ENCODE measurements at places on chromosomes 7 and 10.

DNA sequence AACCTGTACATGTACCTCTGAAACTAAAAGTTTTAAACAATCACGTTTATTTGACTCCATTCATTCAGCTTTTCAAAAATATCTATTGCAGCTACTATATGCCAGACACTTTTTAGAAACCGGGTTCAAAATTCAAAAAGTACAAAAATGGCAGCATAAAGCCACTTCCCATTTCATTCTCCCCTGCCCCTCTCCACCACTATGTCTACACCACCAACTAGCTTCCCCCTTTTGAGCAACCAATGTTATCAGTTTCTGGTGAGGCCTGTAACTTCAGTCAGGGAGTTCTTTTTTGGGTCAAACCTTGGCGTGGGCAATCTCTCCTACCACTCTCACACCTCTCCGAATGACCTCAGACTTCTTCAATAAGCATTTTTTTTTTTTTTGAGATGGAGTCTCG, 11.5 kb upstream of the HHEX start:
- DNase-seq: no peak

- DNase-seq: no peak
Measured at GRCh38 chr7:82234457-82235049, 209.0 kb downstream of the CACNA2D1 start.

DNA sequence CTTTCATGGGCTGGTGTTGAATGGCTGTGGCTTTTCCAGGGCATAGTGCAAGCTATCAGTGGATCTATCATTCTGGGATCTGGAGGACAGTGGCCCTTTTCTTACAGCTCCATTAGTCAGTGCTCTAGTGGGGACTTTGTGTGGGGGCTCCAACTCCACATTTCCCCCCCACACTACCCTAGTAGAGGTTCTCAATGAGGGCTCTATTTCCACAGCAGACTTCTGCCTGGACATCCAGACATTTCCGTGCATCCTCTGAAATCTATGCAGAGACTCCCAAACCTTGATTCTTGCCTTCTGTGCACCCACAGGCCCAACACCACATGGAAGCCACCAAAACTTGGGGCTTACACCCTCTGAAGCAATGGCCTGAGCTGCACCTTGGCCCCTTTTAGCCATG, 208.3 kb upstream of the MKLN1 start:
- no peak for DNase-seq

GRCh38 chr7:44218418-44219201, 17.8 kb downstream of the YKT6 start:
- no peak for DNase-seq

- DNase-seq: no peak
Measured at GRCh38 chr7:128113839-128114238, 82.6 kb upstream of the LRRC4 start.

DNA sequence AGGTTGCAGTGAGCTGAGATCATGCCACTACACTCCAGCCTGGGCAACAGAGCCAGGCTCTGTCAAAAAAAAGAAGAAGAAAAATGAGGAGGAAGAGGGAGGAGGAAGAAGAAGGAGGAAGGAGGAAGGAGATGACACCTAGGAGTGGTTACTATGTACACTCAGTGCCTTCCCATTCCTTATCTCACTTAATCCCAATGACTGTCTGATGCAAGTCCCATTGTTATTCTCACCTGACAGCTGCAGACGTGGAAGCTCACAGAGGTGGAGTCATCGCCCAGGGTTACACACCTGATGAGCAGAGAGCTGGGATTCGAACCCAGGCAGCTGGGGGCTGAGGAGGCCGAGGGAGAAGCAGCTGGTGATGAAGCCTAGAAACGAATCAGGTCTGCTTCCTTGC, 258.8 kb downstream of the SNX10 start:
- no peak for DNase-seq

DNA sequence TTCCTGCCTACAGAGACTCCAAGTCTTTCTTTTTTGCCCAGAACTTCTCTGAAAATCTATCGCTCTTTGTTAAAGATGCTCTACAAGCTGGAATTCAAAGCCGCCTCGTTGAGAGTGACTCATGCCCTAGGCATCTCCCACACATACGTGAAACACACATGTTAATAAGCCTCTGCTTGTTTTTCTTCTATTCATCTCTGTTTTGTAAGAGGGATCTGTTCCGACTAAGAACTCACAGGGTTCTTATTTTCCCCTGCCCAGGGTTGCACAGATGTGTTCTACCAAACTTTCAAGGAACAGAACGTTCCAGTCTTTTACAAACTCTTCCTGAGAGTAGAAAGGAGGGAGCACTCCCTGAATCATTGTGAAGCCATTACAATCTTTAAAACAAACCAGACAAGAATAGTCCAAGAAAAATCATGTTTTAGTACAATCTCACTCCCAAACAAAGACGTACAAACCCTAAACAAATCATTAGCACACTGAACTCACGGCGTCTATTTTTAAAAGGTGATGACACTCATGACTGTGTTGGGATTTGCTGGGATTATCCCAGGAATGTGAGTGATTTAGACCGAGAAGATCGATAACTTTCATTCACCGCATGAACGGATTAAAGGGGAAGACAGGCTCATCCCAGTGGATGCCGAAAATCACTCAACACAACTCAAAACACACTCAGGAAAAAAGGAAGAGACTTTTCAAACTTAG, 55.3 kb upstream of the INPP5A start:
- DNase-seq: no peak

DNA sequence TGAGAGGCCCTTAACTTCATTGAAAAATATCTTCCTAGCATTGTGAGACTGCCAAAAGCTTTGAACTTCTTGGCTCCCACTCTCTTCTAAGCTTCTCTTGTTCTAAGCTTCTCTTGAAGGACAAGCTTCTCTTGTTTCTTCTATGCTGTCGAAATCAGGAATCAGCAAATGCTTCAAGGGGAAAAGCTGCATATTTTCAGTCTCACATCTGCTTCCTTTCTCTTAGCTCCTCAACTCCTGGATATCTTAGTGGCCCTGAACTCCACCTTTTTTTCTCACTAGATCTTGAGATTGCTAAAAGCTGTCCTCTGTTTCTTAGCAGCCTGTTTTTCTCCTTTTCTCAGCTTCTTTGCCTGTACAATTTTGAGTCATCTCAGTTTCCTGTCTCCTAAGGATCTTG, 73.0 kb downstream of the NEUROD6 start:
- DNase-seq: no peak

DNA sequence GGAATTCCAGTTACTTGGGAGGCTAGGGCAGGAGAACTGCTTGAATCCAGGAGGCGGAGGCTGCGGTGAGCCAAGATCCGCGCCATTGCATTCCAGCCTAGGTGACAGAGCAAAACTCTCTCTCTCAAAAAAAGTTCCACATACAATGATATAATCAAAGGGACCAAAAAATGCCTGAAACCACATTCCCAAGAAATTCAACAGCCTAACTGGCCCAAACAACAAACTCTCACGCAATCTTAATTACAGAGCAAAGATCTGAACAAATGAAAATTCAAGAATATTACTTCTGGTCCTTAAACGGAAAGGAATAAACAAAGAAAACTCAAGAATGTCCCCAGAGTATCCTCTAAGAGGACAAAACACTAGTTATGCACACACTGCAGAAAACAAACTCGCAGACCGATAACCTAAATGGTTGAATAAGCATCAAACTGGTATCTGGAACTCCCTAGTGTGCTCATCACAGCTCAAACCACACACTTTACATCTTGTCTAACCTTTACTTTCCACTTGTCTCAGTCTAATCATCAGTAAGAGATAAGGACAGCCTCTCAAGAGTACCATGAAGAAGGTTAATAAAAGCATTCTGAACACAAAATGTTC, 3.7 kb downstream of the OGA start:
- DNase-seq: no peak

DNA sequence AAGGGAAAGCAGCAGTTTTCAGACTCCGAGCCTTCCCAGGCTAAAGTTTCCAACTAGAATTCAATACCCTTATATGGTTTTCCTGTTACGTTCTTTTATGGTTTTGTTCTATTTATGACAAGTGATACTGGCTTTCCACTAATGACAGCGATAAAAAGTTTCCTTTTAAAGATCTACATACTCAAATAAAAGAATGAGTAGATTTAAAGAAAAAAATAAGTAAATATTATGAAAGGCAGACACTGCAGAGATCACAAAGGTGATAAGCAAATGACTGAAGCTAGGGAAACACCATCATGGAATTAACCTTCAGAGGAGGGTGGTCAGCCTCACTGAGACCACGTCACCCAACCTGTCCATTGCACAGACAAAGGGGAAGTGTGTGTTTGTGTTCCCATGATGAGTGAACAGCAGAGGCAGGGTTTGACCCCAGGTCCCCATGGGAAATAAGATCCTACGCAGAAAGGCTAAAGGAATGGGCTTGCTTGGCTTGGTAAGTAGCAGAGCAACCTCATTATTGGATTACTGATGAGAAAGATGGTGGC, 4.0 kb downstream of the VSIR start:
- no peak for DNase-seq

DNA sequence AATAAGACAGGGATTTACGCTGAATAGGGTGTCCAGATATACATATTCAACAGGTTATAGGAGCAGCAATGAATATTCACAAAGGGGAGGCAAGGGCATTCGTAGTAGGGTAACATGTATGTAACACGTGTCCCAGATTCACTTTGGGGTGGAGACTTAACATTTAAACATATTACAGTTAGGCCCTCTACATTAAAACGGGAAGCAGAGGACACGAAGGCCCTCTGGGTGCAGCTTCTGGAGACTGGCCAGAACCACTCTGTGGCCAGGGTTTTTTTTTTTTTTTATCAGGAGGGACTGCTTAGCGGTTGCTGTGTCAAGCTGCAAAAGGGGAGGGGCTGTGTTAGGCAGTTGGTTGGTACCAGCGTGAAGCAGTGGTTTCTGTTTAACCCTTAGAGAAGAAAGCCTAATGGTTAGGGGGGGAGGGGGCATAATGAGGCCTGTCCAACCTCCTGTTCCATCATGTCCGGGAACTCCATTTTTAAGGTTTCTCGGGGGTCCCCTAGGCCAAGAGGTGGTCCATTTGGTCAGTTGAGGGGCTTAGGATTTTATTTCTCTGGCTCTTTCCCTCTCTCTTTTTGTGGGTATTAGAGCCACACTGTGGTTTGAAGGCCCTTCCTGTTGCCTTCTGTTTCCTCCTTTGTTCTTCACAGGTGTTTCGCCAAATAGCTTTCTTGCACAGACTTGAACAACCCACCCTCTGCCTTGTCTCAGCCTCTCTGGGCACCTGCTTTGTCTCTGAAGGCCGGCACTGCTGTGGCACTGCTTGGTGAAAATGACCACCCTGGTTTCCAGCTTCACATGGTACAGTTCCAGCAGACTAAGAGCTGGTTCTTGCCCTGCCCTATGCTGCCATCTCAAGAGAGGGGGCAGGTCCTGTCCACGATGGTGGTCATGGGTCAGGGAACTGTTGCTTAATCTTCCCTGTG, 26.4 kb downstream of the PRF1 start:
- DNase-seq: no peak

DNA sequence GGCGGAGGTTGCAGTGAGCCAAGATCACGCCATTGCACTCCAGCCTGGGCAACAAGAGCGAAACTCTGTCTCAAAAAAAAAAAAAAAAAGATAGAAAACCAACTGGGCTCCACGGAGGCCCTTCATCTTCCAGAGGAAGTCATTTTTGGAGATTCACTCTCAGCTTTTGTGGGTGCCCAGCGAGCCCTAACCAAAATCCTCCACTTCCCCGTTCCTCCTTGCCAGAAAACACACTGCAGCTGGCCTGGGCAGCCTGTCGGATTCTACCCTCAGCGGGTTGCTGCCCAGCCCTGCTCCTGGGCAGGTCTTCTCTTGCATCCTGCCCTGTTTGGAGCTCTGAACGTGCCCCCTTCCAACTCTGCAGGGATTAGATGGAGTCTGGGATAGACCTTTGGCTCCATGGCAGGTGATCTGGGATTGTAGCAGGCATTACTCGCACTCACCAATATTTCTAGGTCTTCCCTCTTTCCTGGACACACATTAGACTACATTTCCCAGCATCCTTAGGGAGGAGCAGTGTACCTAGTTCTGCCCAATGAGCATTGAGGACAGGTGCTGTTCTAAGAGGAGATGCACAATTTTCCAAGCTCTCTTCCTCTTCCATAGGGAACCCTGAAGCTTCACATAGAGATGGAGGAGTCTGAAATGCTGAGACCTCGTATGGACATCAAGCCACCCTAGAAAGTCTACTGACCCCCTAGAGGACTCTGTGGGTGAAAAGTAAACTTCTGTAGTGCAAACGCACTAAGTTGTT, 4.6 kb downstream of the GRID2IP start:
- DNase-seq: no peak

DNA sequence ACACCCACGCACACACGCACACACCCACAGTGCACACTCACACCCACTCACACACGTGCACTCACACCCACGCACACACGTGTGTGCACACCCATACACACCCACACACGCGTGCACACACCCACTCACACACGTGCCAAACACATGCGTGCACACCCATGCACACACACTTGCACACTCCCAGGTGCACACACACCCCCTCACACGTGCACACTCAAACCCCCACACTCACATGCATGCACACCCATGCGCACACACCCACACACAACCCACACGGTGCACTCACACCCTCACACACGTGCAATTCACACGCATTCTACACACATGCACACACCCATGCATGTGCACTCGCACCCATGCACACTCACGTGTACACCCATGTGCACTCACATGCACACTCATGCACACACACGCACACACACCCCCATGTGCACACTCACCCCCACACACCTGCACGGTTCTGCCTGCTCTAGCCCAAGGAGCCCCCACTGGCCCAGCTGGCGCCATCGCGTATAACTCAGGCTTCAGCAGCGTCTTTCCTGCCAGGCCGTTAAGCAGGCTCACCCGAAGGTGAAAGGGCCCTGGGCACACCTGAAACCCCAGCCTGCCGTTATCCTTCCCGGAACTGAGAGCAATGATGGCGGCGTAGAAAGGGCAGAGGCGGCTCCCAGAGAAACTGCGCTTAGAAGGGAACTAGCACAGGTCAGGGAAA, 63.9 kb upstream of the PDGFA start:
- DNase-seq: peak; percentile 33

Measured in stimulated activated CD4-positive, alpha-beta T cell treated with anti-CD3 and anti-CD28 coated beads, Interleukin-4, amount 100 ng/mL, for 48 hours (primary cell).